ENCODE measurements at places on chromosomes 7 and 10.

DNA sequence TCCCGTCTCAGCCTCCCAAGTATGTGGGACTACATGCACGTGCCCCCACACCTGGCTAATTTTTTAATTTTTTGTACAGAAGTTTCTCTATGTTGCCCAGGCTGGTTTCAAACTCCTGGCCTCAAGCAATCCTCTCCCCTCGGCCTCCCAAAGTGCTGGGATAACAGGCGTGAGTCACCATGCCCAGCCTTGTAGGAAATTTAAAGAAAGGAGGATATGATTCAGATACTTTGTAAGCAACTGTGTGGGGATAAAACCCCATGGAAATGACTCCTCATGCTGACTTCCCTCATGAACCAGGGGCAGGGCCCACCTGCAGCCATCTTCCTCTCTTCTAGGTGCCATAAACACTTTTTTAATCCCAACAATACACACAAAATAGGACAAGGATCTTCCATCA is 50.2 kb downstream of the APBB1IP start:
- DNase-seq: no peak

DNA sequence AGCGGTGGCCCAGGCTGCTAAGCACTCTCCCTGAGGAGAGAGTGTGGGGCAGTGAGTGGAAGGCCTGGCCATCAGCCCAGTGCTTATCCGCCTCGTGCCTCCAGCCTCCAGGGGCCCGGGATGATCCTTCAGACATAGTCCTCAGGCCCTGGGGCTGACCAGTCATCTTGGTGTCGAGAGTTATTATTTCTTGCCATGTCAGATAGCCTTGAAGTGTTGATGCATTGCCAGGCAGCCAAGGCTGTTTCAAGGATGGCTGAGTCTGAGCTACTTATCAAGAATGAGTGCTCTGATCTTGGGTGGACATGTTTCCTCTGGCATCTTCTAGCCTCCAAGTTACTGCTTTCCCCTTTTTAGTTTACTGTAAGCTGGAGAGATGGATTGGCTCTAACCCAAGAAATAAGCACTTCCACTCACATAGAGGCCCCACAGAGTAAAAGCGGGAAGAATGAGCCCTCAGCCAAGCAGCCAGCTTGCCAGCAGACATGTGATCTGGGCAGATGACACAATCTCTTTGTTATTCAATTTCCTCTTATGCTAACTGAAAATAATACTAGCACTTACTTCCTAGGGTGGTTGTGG is 136.5 kb upstream of the NAMPT start:
- DNase-seq: peak; percentile 92

DNA sequence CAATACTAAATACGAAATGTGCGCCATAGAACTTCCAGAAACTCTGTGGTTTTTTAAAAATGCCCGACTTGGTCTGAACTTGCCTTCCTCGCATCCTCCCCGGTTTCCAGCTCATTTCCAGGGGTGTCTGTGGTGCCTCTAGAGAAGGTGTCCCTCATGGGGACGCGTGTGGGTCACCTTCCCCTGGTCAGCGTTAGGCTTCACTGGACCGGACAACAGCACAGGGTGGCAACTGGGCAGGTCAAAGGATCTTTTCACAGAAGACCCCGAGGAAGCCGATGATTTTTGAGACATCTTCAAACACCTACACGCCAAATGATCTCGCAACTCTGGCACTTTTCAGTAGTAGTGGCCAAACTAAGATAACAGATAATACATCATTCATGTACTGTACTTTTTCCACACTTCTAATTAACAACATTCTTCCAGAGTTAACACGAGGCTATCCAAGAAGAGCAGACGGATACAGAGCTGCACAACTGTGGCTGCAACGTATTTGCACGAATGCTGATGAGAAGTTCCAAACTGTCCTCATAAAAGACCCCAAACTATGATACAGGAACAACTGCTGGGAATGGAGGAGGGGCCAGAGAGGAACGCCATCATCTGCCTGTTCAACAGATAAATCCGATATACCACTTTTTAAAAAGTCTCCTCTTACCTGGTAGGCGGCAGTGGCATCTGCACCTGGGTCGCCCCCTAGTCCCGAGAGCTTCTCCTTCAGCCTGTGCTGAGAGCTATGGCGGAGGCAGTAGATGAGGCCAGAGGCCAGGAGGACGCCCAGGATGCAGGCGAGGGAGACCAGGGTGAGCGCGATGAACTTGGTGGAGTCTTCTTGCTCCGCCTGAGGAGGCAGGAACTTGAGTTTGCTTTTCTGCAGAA is 345.5 kb downstream of the DNAJB6 start:
- DNase-seq: no peak

DNA sequence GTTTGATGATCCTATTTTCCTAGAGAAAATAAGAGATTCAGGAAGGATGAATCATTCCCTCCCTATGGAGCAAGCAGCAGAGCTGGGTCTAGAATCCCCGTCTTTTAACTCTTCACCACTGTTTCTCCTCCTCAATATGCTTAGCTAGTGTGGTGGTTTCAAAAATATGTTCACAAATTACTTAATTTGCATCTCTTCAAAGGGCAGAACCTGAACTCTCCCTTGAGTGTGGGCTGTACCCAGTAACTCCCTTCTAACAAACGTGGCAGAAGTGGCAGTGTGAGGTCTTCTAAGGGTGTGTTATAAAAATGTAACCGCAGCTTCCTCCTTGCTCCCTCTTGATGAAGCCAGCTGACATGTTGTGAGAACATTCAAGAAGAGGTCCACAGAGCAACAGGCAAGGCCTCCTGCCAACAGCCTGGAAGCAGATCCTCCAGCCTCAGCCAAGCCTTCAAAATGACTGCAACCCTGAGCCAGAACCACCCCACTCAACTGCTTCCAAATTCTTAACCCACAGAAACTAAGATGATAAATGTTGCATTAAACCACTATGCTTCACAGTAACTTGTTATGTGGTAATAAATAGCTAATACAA is 36.6 kb downstream of the SRPK2 start:
- peak; percentile 78 for DNase-seq

GRCh38 chr7:21013765-21014539 is 227.3 kb upstream of the SP8 start:
- no peak for DNase-seq

DNA sequence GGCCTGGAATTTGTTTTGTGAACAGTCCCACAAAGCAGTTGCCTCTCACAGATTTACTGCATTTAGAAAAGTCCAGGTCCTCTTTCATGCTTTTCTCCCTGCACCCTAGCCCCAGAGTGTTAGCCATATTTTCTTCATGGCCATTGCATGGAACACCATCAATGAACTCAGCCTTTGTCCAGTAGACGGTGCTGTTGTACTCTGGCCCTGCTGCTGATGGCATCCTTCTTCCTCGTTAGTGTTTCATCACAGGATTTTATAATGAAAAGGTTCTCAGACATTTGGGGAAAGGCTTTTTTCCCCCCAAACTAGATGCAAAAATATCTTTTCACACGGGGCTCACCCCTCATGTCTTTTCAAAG is 93.0 kb upstream of the SLC25A13 start:
- DNase-seq: peak; percentile 60

DNA sequence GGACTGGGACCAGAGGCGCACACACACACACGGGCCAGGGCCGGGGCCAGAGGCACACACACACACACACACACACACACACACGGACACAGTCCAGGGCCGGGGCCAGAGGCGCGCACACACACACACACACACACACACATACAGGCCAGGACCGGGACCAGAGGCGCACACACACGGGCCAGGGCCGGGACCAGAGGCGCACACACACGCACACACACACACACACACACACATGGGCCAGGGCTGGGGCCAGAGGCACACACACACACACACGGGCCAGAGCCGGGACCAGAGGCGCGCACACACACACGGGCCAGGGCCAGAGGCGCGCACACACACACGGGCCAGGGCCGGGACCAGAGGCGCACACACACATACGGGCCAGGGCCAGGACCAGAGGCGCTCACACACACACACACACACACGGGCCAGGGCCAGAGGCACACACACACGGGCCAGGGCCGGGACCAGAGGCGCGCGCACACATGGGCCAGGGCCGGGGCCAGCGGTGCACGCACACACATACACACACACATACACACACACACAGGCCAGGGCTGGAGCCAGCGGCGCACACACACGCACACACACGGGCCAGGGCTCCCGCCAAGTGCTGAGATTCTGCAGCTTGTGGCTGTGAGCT is 268.8 kb downstream of the ELFN1 start:
- no peak for DNase-seq

DNA sequence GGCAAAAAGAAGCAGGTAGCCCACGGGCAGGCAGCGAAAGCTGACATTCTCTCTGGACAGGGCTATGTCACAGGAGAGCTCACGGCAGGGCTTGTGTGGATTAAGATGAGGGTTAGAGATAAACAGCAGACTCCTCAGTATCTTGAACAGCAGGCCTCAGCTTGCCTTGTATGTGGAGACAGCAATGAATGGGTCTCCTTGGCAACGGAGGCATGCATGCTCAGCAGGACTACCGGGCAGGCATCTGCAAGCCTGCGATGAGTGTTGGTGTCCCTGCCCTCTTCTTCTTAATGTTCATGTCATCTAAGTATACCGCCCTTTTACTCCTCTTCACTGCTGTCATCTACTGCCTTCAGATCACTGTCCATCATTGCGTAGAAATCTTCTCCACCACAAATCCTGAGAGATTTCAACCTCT is 81.9 kb upstream of the C1GALT1 start:
- DNase-seq: no peak

DNA sequence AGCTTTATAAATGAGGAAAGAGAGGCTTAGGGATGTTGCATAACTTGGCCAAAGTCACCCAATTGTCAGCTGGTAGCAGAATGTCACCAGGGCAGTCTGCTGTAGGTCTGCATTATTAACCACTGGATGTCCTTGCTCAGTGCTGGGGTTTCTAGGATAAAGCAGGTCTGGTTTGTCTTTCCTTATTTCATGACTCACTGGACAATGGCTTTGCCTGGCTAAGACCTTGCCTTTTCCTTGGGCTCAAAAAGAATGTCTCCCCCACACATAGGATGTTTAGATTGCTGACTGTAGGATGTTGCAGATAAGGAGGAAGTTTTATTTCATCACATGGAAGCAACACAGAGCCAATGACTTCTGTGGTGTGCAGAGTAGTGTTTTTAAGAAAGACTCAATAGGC is 29.4 kb downstream of the WDFY4 start:
- DNase-seq: no peak

DNA sequence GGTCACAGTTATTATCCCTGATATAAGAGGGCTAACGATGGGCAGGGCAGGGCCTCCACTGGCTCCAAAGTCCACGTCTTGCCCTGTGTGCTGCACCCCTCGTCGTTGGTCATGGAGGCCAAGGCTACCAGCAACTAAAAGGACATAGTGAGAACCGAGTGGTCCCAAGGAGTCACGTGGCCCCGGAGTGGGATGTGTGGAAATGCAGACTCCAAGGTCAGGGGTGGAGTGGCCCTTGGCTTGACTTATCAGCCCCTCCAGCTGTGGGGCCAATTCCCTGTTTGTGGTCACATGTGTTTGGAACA is 30.7 kb downstream of the BTBD16 start:
- DNase-seq: no peak

DNA sequence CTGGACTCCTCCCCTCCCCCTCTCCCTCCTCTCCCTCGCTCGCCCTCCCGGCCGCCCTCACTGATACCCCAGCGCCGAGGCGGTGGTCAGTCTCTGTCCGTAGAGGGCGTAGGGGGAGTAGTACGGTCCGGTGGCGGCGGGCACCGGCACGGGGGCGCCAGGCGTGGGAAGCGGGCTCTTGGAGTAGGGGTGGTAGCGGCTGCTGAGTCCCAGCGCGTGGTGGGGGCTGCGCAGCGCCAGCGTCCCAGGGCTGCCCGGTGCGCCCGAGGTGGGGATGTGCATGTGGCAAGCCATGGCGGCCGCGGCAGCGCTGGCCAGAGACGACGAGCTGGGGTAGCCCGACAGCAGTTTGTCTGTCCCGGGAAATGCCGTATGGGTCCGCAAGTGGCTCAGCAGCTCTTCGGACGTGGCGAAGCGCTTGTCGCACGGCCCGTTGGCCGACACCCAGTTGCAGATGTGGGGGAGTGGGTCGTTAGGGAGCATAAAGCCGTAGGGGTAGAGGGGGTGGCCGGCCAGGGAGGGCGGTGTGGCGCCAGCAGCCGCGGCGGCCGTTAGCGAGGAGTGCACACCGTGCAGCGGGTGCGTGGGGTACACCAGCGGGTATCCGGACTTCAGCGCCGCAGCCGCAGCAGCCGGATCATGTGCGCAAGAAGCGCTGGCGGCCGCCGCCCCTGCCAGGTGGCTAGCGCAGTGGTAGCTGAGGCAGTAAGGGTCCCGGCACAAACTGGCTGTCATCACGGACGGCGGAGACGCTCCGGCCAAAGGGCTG is 2.7 kb downstream of the ZNF503 start:
- peak; percentile 46 for DNase-seq

GRCh38 chr10:125125951-125126735 is 34.2 kb downstream of the CTBP2 start:
- no peak for DNase-seq

GRCh38 chr7:153604-154003 is 38.8 kb upstream of the FAM20C start:
- DNase-seq: no peak

- no peak for DNase-seq
These were observed 1.8 kb upstream of the TTYH3 start for GRCh38 chr7:2629746-2630681.

DNA sequence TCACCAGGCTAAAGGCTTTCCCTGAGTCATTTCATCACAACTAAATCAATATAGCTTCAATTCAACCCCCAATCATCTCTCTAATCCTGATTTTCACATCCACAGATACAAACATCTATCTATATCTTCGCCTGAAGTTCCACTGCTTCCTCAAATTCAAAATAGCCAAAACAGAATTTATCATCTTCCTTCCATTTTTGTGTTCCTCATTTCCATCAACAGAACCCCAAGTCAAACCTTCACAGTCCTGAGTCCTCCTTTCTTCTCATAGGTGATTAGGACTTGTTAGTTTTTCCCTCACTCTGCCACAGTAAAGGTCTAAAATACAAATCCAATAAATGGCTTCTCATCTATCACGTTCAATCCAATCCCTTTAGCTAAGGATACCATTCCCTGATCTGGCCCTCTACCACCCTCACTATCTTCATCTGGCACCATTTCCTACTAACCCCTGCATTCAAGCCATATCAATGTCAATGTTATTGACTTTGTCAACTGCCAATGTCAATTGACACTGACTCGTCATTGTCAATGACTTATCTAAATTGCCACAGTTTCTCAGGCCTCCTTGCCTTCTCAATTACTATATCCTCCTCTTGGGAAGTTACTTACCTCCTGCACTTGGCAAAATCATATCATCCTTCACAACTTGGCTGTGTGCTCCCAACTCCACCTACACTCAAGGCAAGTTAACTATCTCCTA is 2.6 kb downstream of the HYCC1 start:
- DNase-seq: no peak

DNA sequence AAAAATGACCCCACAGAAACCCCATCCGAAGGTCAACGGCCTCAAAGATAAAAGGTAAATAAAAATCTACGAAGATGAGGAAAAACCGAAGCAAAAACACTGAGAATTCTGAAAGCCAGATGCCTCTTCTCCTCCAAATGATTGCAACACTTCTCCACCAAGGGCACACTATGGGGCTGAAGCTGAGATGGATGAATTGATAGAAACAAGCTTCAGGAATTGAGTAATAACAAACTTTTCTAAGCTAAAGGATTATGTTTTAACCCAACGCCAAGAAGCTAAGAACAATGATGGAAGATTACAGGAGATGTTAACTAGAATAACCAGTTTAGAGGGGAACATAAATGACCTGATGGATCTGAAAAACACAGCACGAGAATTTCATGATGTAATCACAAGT is 127.8 kb downstream of the MACC1 start:
- DNase-seq: peak; percentile 69

Data from adipocyte (in vitro differentiated cells).